ENCODE measurements at places on chromosomes 4 and X. TPM values are rescaled to one million over a fixed set of nuclear protein-coding genes. Genes with fewer than 3 reads are reported as not detected.

DRP2 gene
- 0.20 TPM for total RNA-seq

UGT2A1 gene
- not detected for total RNA-seq

MAGEA12 gene
- total RNA-seq = not detected

DMRTC1 gene
- total RNA-seq = not detected

BMP3 gene
- not detected for total RNA-seq

BEX1 gene
- 76.8 TPM for total RNA-seq

CXCL8 gene
- not detected for total RNA-seq

HTR2C gene
- 2.0 TPM for total RNA-seq

CFI gene
- not detected for total RNA-seq

SUPT20HL1 gene
- not detected for total RNA-seq

RHOXF1 gene
- not detected for total RNA-seq

FGFR3 gene
- 19.5 TPM for total RNA-seq

GATA1 gene
- total RNA-seq = not detected

HPSE gene
- total RNA-seq = 5.0 TPM

FAM241A gene
- total RNA-seq = 0.63 TPM

IL2 gene
- not detected for total RNA-seq

CXCL6 gene
- 8.0 TPM for total RNA-seq

SSX1 gene
- total RNA-seq = not detected

PRDM8 gene
- 0.10 TPM for total RNA-seq

PPM1K gene
- total RNA-seq = 10.7 TPM

PITX2 gene
- total RNA-seq = 0.44 TPM

JADE3 gene
- total RNA-seq = 25.2 TPM

NRK gene
- total RNA-seq = 8.3 TPM

PUDP gene
- total RNA-seq = 29.4 TPM

ADH1A gene
- not detected for total RNA-seq

GRXCR1 gene
- total RNA-seq = not detected

USP11 gene
- 84.0 TPM for total RNA-seq

PPP2R3B gene
- total RNA-seq = 86.7 TPM

TRIM60 gene
- not detected for total RNA-seq

TDO2 gene
- total RNA-seq = not detected

NPNT gene
- total RNA-seq = 0.97 TPM

TECRL gene
- not detected for total RNA-seq

TIMM17B gene
- total RNA-seq = 82.4 TPM

PHOX2B gene
- total RNA-seq = not detected

TCEANC gene
- total RNA-seq = 3.2 TPM

AKAP4 gene
- total RNA-seq = not detected

TAB3 gene
- total RNA-seq = 12.9 TPM

PCYT1B gene
- total RNA-seq = 30.8 TPM

SMS gene
- total RNA-seq = 247 TPM

BEX4 gene
- 45.1 TPM for total RNA-seq

UGT2B15 gene
- total RNA-seq = not detected

DDX3X gene
- 291 TPM for total RNA-seq

FAM236A gene
- total RNA-seq = not detected

RBM46 gene
- 0.54 TPM for total RNA-seq

SH3RF1 gene
- 14.2 TPM for total RNA-seq

FANCB gene
- total RNA-seq = 13.8 TPM

MAOB gene
- 0.73 TPM for total RNA-seq

CPE gene
- 11.9 TPM for total RNA-seq

SHROOM2 gene
- 14.2 TPM for total RNA-seq

DCX gene
- total RNA-seq = 2.4 TPM

NPY1R gene
- 7.2 TPM for total RNA-seq

TMPRSS11D gene
- total RNA-seq = not detected

ERCC6L gene
- total RNA-seq = 23.9 TPM

EGF gene
- 2.6 TPM for total RNA-seq

GYPE gene
- not detected for total RNA-seq

TMEM154 gene
- total RNA-seq = 1.5 TPM

All from H1 (cell line).